ENCODE measurements at places on chromosomes 4 and X. TPM values are rescaled to one million over a fixed set of nuclear protein-coding genes. Genes with fewer than 3 reads are reported as not detected.

DNA sequence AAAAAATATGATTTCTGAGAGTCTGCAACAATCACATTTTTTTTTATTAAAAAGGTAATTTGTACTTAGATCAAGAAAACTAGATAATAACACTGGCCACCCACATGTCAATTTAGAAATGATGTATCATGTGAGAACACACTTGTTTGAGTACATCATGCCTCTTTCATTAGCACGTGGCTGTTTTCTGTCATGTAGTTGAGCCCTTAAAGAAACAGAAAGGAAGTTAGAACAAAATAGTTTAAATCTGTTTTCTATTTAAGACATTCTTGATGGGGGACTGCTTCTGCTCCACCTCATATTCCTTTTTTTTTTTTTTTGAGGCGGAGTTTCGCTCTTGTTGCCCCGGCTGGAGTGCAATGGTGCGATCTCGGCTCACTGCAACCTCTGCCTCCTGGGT lies 207.5 kb downstream of the NSUN7 start:
- no peak for DNase-seq

DNA sequence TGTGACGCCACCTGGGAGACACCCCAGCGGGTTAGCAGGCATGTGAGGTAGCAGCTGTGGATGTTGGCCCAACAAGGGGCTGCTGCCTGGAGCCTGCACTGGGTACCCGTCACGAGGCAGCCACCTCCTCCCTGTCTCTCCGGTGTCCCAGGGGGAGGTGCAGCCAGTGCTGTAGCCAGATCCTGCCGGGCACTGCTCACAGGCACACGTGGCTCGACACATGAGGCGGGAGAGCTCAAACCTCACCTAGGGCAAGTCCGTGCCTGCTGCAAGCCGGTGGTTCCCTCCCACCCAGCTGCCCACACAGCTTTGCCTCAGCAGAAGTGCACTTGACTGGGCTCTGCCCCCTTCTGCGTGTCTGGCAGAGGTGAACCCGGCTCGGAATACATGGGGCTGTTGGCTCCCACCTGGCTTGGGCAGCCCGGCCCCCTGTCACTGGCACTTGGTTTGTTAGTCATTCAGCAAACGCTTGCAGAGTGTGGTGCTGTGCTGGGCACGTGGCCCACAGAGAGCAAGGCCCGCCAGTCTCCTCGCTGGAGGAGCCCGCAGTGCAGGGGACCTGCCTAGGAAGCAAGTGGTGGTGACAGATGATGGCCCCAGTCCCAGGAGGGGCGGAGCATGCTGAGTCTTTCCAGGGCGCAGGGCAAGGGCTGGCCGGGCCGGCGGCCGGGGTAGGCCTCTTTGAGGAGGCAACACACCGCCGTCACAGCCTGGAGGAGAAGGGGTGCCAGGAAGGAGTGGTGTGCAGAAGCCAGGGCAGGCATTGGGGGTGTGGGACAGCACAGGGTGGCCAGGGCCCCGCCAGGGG lies 10.1 kb upstream of the SH3TC1 start:
- peak; percentile 47 for DNase-seq

DNA sequence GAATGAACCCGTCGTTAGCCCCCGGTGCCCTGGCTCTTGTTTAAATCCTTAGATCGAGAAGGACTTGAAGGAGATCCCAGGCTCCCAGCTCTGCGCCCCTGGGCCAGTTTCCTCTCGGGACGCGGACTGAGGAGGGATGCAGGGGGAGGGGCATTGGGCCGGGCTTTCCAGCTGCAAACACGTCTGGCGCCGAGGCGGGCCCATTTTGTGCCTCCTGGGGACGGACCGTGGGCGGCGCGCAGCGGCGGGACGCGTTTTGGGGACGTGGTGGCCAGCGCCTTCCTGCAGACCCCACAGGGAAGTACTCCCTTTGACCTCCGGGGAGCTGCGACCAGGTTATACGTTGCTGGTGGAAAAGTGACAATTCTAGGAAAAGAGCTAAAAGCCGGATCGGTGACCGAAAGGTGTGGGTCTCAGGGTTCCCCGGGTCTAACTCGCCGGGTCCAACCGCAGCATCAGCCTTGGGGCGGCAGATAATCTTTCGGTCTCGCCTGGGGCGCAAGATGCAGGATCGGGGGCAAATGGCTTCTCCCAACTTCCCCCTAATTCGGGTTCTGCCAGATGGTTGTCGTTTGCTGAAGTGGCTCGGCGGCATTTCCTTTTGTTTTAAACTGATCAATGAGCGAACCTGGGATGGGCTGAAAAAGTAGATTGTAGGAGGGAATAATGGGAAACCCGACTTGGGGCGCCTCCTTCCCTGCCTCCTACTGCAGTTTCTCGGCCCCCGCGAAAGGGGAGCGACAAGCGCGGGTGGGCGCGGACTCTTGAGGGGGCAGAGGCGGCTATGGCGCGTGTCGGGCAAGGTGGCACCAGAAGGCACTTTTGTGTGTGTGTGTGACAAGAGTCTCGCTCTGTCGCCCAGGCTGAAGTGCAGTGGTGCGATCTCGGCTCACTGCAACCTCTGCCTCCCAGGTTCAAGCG lies 2.9 kb downstream of the PDGFRA start:
- peak; percentile 38 for DNase-seq

DNA sequence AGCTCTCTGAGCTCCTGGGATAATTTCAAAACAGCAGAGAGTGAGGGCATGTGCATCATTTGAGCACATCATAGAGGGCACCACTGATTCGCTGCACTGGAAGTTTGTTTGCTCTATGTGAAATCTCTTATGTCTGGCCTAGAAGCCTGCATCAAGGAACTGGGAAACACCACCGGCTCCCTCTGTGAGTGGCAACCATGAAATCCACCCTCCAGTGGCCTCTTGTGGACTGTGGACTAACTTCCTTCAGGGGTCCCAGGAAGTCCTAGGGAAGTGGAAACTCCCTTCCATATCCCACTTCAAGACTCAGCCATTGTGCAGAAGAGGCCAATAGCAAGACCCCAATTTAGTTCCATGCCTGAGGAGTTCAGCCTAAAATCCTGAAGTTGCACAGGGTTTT lies 48.0 kb upstream of the IGFBP7 start:
- DNase-seq: no peak

- no peak for DNase-seq
Observed at GRCh38 chr4:77007358-77008230, 58.0 kb downstream of the SEPTIN11 start.

DNA sequence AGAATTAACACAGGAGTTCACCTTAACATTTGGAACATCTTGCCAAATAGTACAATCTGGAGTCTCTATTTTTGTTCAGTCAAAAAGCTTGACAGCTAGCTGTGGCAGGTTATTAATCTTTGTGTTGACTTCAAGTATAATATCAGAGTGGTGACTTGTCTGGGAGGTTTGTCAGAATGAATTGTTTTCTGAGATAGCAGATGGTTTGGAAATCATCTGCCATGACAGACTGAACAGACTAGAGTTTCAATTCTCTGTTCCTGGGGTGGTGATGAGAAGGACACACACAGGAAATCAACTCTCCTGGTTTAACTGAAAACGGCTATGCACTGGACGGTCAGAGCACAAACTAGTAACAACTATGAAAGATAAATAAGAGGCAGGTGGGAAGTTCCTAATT lies 203.3 kb upstream of the EMCN start:
- no peak for DNase-seq

Gene SRPK3
- total RNA-seq: 1.7 TPM

Gene GDPD2
- total RNA-seq: 23.3 TPM

- DNase-seq: no peak
Observed at GRCh38 chr4:26406346-26406975, 83.8 kb downstream of the CCKAR start.

DNA sequence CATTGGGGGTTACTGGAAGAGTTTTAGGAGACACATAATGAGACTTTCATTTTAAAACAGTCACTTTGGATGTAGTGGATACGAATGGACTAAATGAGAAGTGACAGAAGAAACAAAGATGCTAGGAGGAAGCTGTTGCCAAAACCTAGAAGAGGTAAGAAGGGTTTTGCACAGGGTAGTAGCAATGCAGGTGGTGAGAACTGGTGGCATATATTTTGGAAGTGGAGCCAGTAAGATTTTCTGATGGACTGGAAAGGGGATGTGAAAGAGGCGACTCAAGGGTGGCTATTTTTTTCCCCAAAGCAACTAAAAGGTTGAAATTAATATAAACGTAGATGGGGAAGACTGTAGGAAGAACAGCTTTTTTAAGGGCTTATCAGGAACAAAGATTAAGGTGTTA lies 462.0 kb downstream of the IL15 start:
- DNase-seq: no peak

DNA sequence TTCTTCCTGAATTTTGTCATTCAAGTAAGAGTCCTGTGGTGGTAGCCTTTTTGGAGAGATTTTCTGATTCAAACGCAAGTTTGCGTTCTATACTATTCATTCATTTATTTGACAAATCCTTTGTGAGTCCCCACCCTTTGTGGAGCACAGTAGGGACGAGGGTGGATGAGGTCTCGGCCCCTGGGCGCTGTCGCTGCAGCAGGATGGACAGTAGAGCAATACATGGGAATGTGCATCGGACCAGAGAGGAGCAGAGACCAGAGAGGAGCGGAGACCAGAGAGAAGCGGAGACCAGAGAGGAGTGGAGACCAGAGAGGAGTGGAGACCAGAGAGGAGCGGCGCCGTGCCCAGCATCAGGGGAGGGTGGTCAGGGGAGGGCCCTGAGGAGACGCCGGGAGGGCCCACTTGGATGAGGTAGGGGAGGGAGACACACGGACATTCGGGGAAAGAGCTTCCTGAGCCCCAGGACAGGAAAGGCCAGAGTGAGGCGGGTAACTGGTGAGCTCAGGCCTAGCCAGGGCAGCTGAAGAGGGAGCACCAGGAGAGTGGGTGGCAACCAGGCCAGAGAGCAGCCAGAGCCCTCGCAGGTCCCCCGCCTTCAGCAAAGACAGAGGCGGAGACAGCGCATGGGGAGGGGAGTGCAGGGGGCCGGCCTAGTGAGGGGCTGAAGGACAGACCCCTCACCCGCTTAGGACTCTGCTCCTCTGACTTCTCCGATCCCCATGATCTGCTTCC lies 67.3 kb downstream of the NAT8L start:
- DNase-seq: no peak

- DNase-seq: no peak
Observed at GRCh38 chrX:13483773-13484172, 85.6 kb upstream of the EGFL6 start.

Gene DDX60
- 76.1 TPM for total RNA-seq

DNA sequence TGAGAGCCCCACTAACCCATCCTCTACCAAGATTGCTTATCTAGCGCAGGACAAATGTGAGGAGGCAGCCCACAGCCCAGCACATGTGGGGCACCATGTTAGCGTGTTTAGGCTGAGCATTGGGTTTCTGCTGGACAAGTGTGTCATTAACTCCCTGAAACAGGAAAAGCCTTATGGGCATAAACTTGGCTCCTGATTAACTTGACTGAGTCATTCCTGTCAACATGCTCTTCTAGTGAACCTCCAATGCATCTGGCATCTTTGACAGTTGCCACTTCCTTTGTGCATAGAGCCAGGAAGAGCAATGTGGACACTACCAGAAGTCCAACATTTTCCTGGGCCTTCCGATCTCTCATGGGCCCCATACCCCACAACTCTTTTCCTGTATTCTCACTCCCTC lies 2.5 kb downstream of the SPIN2A start:
- DNase-seq: no peak

Gene FAM9C
- 0.17 TPM for total RNA-seq

- DNase-seq: no peak
Observed at GRCh38 chr4:143287572-143287923, 49.1 kb upstream of the GAB1 start.

GRCh38 chr4:152666946-152667345 lies 12.9 kb downstream of the TMEM154 start:
- DNase-seq: no peak

DNA sequence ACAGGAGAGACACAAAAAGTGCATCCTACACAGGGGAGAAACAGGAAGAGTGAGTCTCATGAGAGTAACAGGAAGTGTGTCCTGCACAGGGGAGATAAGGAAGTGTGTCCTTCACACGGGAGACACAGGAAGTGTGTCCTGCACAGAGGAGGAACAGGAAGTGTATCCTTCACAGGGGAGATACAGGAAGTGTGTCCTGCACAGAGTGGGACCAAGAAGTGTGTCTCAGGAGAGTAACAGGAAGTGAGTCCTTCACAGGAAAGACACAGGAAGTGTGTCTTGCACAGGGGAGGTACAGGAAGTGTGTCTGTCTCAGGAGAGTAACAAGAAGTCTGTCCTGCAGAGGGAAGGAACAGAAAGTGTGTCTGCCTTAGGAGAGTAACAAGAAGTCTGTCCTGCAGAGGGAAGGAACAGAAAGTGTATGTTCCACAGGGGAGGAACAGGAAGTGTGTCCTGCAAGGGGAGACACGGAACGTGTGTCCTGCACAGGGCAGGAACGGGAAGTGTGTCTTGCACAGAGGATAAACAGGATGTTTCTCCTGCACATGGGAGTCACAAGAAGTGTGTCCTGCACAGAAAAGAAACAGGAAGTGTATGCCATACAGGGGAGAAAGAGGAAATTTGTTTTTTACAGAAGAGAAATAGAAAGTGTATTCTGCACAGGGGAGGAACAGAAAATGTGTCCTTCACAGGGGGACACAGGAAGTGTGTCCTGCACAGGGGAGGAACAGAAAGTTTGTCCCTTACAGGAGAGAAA lies 102.0 kb downstream of the ARSF start:
- no peak for DNase-seq

DNA sequence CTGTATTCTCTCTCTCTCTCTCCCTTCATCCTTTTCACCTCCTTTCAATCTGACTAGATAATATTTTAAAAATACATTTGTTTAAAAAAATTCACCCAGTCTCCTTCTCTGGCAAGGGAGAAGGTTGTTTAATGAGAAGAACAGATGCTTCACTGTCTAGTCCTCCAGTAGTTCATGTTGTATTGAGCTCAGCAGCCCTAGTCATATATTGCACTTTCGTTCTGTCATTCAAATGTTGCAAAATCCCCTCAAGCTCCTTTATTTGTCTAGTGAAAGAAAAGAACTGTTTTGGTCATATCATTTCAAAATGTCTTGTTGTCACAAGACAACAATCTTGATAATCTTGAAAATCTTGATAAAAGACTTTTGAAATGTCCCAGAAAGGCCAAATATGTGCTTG lies 248.0 kb downstream of the GALNTL6 start:
- DNase-seq: no peak

DNA sequence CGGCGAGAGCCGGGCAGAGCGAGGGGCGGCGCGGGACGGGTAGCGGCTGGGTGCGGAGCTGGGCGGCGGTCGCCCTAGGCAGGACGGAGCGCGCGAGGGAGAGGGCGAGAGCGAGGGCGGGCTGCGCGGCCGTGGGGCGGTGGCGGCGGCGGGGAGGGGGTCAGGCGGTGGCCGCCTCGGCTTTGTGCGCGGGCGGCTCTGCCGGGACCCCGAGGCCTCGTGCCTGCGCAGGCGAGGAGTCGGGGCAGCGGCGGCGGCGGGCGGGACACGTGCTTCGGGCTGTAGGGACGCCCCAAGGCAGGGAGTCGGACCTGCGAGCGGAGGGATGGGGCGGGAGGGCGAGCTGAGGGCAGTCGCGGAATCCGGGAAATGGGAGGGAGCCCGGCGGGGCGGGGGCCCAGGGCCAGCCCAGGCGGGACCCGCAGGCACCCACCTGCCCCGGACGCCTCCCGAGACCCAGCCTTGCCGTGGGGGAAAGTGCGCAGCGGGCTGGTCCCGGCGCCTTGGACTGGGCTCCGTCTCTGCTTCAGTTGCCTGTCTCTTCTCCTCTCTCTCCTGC lies 465 bp downstream of the BMPR1B start:
- peak; percentile 13 for DNase-seq

Measured in left colon (tissue), 2 donors.